Transverse colon (tissue), 4 donors: ENCODE measurements at places on chromosomes 12 and 14.

GRCh38 chr12:107990325-107990724 is 138.8 kb upstream of the WSCD2 start:
- peak; percentile 11 for DNase-seq

GRCh38 chr14:102848830-102849525 is 71.7 kb downstream of the TRAF3 start:
- DNase-seq: peak; percentile 65

- DNase-seq: no peak
Observed at GRCh38 chr12:101931498-101932326, 54.3 kb downstream of the DRAM1 start.

DNA sequence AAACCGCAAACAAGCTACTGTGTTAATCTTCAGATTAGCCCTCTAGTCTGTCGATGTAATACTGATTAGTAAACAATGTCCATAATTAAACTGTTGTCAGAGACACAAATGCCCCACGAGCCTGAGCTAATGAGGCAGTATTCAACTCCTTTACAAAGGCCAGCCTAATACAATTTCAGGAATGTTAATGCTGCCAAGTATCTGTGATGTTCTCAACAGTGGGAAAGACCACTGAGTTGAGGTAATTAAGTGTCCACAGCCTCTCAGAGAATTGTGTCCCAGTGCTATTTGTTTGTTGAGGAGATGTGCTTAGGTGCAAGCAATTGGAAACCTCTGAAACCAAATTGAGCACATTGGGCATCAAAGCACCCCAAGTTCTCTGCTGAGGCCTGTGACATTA is 139.4 kb upstream of the CDKN3 start:
- DNase-seq: no peak

- DNase-seq: no peak
Observed at GRCh38 chr14:99408286-99408970, 72.2 kb downstream of the SETD3 start.
